ENCODE measurements at places on chromosomes 2 and 18. TPM values are rescaled to one million over a fixed set of nuclear protein-coding genes. Genes with fewer than 3 reads are reported as not detected.

GRCh38 chr2:120923426-120923825 lies 187.8 kb downstream of the GLI2 start:
- DNase-seq, result no peak

- DNase-seq, result no peak
Measured at GRCh38 chr2:234189786-234190300, 139.3 kb downstream of the SPP2 start.

- no peak for DNase-seq
Measured at GRCh38 chr2:213640738-213641425, 356.6 kb downstream of the SPAG16 start.

GRCh38 chr2:169286624-169287231 lies 75.6 kb downstream of the LRP2 start:
- DNase-seq, result no peak

GRCh38 chr18:68623342-68623741 lies 91.6 kb downstream of the TMX3 start:
- DNase-seq, result peak; percentile 64

GRCh38 chr2:217331523-217332416 lies 471.9 kb upstream of the TNP1 start:
- DNase-seq, result peak; percentile 57

Gene MYO1B
- total RNA-seq, result 74.6 TPM

DNA sequence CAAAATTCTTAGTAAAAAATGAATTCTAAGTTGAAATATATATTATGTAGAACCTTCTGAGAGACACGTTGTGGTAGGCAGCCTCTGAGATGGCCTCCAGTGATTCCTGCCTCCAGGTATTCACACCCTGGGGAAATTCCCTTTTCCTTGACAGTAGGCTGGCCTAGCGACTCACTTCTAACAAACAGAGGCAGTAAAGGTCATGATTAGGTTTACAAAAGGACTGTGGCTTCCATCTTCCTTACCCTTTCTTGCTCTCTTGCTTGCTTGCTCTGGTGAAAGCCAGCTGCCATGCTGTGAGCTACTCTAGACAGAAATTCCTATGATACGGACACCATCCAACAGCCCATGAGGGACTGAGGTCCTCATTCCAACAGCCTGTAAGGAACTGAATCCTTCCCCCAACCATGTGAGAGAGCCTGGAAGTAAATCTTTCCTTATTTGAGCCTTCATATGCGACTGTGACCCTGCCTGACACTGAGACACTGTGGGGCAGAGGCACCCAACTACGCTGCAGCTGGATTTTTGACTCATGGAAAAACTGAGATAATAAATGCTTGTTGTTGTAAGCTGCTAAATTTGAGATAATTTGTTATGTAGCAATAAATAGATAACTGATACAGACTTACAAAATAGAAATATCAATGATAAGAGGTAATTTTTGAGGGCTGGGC lies 32.7 kb upstream of the SERTAD2 start:
- DNase-seq, result no peak

GRCh38 chr2:230711224-230711623 lies 1.4 kb upstream of the CAB39 start:
- DNase-seq, result no peak

Gene MYL12B
- 225 TPM for total RNA-seq

DNA sequence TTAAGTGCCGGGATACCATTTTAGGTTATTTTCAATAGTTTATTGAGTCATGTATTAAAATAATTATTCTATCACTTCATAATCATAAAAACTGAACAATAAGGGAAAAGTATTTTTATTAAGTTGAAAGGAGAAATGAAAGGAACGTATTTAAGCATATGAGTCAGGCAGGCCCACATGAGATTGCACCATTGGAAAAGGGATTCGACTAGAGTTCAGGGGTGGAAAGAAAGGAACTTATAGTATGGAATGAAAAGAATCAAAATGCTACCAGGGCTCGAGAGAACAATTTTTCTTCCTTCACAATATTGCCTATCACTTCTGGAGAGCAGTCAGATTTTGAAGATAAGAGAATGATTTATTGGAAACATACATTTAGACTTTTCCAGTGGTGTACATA lies 516.5 kb upstream of the NETO1 start:
- DNase-seq, result no peak

GRCh38 chr2:55518841-55519165 lies 715 bp upstream of the CFAP36 start:
- no peak for DNase-seq

- DNase-seq, result no peak
Measured at GRCh38 chr18:57771193-57771592, 31.9 kb downstream of the ATP8B1 start.

DNA sequence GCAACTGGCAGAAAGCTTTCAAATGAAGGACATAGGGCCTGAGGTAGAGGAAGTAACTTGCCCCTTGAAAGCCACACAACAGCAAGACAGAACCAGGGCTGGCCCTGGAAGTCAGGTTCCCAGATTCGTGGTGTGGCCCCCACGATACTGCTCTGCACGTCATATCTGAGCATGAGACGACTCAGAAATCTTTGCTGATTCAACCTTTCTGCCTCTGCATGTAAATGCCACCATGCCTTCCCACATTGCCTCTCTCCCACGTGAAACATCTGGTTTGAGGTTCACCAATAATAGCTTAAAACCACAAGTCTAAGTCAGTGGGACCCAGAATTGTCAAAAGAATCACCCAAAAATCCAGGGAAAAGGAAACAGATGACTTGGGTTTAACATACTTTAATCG lies 214.0 kb upstream of the TRIB2 start:
- DNase-seq, result no peak

- DNase-seq, result no peak
Measured at GRCh38 chr2:21181957-21182356, 58.2 kb downstream of the TDRD15 start.

DNA sequence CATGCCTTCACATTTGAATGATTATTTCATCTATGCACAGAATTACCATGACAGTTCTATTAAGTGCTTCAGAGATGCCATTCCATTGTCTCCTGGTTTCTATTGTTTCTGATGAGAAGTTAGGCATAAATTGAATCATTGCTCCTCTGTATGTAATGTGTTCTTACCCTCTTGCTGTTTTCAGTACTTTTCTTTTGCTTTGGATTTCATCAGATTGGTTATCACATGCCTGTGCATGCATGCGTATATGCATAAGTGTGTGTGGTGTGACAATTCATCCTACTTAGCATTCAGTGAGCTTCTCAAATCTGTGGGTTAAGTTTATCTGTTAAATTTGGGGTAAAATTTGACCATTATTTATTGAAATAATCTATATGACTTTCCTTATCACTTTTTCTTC lies 263.3 kb upstream of the RND3 start:
- no peak for DNase-seq

Gene CYP20A1
- 20.0 TPM for total RNA-seq

GRCh38 chr2:53740170-53740569 lies 27.4 kb upstream of the CHAC2 start:
- DNase-seq, result no peak

Gene GALR1
- total RNA-seq, result not detected

Gene DRC1
- 0.18 TPM for total RNA-seq

GRCh38 chr18:53665701-53666100 lies 558.8 kb downstream of the MBD2 start:
- no peak for DNase-seq

DNA sequence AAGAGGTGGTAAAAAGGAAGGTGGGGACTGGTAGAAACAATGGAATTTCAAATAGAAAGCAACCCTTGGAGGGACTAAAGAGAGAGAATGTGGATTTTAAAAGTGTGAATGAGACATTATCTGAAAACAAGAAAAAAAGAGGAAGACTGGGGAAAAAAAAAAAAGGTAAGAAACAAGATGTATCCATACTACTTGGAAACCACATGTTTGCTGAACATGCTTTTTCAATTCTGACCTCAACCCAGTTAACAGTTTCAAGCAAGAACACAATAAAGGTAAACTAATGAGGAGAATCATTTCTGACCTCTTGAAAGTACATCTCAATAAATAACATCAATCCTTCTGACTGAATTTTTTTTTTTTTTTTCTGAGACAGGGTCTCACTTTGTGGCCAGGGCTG lies 2.6 kb downstream of the FARSB start:
- no peak for DNase-seq

Gene FIGN
- 11.5 TPM for total RNA-seq

DNA sequence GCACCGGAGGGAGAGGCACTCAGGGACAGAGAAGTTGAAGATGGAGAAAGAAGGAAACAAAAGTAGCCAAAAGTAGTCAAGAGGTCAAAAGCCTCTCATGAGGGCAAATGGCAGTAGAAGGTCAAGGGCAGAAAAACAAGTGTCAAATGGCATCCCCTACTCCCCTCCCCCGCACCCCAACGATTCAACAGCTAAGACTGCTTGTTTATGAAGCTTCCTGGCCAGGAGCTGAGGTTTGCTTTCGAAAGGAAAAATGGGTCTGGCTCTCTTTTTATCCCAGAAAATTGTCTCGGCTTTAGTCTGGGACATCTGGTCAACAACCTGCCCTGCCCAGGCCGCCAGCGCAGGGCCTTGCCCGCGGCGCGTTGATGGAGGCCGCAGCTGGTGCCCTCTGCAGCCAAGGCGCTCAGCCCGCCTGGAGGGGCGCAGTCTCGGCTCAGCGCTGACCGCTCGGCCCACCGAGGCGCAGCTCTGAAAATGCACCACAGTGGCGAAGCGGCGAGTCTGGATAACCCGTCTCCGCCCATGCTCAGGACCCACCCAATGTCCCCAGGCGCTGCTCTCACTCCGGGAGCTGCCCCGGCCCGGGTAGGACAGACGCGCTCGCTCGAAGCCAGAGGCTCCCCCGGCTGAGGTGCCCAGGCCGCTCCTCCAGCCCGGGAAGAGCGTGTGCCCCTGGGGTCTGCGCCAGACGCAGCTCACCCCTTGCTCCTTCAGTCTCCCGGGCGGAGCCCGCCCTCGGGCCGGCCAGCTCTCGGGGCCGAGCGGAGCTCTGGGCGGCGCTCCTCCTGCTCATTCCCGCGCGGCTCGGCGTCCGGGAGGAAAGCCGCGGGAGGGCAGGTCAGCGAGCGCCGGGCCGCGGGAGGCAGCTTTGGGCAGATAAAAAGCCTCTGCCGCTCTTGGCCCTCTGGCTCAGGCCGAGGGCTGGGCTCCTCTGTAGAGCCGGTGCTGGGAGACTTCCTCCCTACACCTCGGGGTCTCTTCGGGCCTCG lies 1.8 kb upstream of the TBR1 start:
- DNase-seq, result peak; percentile 52

GRCh38 chr18:13136904-13137669 lies 81.5 kb upstream of the LDLRAD4 start:
- peak; percentile 64 for DNase-seq

GRCh38 chr2:203003716-203004115 lies 11.0 kb upstream of the NBEAL1 start:
- DNase-seq, result no peak

DNA sequence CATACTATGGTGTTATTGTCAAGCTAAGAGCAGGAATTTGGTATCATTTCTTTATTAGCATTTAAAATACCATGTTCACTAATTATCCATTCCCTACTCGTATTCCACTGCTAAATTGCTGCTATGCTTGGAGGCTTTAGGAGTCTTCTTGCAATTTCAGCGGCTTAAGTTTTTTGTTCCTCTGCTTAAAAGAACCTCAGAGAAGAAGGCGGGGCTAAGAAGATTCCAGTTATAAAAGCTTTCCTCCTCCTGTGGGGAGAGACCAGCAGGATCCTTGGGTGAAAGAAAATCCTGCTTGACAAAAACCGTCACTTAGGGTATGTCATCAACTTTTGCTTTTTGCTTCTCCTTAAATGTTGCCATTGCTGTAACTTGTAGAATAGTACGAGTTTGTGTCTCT lies at the start of gene TRPM8:
TSS of gene TRPM8 (plus strand) at position 258 of the 400 bp plus-strand sequence. CDS start 9,165 bp downstream, outside the sequence.
- DNase-seq, result no peak

DNA sequence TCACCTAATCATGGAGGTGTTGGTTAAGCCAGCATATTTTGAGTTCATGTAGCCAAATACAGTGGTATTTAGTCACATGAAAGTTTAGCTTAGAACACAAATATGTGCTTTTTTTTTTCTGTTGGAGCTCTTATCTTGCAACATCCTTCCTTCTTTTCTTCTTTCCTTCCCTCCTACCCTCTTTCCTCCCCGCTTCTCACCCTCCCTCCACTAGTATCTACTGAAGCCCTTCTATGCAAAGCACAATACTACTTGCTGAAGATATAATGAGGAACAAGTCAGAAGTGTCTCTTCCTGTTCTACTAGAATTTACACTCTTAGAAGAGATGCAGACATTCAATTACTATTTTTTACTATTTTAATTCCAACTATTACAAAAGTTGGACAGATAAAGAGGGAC lies 105.0 kb upstream of the ITGA4 start:
- no peak for DNase-seq

Gene SPP2
- not detected for total RNA-seq

GRCh38 chr2:191265311-191266170 lies 20.3 kb downstream of the MYO1B start:
- DNase-seq, result no peak

- no peak for DNase-seq
Measured at GRCh38 chr2:119649364-119649917, 29.6 kb upstream of the TMEM177 start.

DNA sequence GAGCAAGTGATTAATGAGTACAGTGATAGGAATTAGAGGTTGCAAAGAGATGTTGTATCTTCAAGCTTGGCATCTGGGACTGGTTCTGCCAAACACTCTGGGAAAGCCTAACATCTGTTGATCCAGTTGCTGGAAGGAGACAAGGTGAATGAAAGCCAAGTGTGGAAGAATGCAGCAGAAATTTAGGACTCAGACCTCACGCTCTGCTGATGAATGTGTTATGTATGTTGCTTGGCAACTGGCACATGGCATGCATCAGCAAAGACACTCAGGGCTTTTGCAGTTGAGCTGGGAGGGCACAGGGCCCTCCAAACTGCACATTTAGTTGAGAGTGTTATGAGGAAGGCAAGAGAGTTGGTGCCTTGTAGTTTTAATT lies 105.5 kb downstream of the COLEC12 start:
- DNase-seq, result no peak

DNA sequence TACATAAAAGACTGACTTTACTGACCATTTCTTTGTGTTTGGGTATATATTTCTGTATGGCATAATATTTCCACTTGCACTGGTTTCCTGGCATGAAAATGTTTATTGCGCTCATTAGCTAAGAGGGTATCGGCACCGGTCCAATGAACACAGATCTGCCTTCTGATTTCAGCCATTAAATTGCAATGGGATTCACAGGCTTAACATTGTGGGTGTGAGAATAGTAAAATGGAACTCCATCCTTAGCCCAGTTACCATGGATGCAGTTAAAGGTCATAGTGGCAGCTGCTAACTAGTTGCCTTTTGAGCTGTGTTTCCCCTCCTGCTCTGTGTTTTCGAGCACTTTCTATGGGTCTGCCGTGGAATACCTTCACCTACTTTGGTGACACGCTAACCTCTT lies 352.6 kb upstream of the POU3F3 start:
- DNase-seq, result no peak
